Cardiac fibroblast (primary cell): ENCODE measurements at places on chromosomes 13 and 19.

DNA sequence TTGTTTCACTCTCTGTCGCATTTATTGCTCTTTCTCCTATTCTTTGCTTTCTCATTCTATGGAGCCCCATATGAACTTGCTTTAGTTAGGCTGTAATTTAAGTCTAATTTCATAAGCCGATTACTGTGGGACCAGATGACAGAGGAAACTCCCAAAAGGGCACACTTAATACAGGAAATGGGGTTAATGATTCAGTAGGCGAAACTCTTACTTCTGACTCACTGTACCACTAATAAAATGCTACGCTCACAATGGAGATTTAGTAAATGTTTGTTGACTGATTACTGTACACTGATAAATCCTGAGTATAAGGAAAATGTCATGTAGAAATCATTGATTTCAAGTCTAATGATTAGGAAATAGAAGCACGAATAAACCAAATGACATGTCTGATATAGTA is 276.4 kb downstream of the KLF5 start:
- peak; percentile 83 for DNase-seq

DNA sequence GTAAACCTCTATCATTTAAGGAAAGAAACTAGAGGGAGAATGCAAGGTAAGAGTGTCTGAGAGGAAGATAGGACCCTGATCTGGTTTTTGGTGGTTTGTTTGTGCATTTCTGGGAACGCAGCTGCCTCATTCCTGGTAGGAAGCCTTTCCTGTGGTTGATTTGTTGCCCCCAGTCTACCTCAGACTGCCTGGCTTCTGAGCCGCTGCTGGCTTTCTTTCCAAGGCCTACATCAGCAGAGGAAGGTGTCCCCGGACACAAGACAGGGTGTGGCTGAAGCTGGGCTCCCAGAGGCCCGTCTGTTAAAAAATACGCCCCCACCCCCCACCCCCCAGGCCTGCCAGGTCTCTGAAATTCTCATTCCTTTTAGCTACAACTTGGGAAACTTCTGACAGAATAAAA is 42.6 kb downstream of the C13orf42 start:
- no peak for DNase-seq

DNA sequence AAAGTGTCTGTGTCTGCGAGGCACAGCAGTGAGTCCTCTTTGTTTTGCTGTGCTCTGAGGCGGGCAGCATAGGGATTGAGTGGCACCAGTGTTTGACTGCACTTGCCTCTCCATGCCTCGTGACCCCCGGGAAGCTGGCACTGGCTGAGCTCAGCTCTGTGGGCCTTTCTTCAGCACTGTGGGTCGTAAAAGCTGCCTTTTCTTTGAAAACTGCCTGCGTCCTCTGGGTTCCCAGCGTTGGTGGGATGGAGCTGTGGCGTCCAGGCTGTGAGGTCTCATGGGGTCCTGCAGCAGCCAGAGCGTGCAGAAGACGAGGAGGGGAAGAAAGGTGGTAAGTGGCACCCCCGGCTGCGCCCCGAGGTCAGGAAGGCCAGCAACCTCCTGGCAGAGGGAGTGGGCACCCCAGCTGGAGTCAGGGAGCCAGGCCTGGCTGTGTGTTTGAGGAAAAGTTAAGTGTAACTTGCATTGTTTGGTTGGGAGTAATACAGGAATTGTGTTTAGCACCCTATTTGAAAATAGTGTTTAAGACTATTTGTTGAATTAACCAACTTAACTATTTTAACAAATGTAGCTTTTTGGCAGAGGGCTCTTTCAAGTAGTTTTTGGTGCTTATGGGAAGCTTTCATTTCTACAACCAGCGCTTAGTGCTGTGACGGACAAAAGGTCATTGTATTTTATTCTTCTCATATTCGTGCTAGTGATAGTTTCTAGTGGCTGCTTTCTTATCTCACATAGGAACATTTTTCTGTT is 79.3 kb upstream of the TEX29 start:
- DNase-seq, result no peak

DNA sequence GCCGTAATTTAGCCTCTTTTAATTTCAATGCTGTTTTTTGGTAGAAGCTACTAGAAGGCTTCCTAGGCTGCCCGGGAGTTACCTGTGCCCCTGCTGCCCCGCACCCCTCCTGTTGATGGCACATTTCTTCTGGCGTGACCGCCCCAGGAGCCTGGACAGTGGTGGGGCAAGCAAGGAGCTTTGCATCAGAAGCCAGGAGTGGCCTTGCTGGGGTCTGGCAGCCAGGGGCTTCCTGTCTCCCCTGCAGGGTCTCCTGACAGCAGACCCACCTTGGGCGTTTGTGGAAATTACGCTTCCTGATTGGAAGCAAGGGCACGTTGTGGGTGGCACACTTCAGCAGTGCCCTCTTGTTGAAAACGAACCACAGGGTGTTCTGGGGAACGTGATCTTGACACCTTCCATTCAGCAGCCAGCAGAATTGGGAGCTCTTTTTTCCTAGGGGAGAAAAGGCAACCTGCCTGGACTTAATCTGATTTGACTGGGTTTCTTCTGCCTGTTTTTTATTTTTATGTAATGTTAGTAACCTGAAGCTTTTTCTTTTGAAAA is 90.0 kb upstream of the TEX29 start:
- DNase-seq, result no peak

DNA sequence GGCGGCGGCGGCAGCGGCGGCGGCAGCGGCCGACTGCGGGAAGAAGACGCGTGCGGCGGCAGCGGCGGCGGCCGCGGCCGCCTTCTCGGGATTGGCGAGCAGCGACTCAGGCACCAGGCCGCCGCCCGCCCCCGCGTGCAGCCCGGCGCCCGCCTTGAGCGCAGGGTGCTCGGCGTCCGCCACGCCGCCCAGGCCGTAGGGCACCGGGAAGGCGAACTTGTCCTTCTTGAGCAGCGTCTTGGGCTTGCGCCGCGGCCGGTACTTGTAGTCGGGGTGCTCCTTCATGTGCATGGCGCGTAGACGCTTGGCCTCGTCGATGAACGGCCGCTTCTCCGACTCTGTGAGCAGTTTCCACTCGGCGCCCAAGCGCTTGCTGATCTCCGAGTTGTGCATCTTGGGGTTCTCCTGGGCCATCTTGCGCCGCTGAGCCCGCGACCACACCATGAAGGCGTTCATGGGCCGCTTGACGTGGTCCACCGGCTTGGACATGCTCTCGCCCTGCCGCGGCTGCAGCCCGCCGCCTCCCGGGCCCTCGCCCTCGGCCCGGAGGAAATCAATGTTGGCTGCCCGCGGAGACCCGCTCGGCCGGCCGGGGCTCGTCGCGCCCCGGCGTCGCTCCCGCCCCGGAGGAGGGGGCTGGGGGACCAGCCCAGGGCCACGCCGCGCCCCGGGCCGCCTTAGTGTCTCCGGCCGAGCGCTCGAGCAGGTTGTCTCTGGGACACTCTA is 621 bp downstream of the SOX21 start:
- peak; percentile 26 for DNase-seq

GRCh38 chr19:39494661-39495060 is 4.1 kb upstream of the DLL3 start:
- DNase-seq, result no peak

- DNase-seq, result peak; percentile 51
These were observed 749 bp downstream of the GATAD2A start for GRCh38 chr19:19405971-19406877.

DNA sequence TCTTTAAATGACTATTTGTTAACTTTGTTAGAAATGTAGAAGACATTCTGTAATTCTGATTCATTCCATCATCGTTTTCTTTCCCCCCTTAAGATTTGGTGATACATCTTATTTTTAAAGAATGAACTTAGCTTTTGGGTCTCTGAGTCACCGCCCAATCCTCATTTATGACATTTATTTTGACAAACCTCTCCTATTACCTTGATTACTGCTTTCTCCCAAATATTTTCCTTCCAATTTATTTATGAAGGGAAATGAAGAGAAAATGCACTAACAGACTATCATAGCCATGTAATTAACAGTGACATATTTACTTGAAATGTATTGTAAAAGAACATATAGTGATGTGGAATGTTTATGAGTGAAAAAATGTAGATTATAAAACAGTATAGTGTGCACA is 241.6 kb downstream of the DCLK1 start:
- DNase-seq, result no peak

DNA sequence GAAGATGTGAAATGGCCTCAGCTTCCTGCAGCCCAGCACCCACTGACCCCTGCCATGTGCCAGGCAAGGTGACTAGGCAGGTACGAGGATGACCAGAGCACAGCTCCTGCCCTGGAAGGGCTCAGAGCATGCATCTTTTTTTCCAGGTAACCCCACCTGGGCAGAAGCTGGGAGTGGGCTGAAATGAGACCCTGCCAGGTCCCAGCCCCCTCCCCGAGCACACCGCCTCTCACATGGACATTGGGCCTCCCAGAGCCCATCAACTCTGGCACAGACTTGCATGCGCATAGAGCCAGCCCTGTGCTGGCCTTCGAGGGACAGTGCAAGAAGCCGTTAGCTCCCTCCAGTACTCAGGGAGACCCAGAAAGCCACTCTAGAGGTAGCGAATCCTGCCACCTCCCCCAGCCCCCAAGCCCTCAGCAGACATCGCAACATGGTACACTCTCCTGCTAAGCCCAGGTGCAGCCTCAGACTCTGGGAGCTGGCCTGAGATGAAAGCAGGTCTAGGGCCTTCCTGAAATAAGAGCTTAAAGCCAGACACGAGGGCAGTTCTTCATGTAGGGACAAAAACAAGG is 8.9 kb upstream of the VSTM2B start:
- no peak for DNase-seq

DNA sequence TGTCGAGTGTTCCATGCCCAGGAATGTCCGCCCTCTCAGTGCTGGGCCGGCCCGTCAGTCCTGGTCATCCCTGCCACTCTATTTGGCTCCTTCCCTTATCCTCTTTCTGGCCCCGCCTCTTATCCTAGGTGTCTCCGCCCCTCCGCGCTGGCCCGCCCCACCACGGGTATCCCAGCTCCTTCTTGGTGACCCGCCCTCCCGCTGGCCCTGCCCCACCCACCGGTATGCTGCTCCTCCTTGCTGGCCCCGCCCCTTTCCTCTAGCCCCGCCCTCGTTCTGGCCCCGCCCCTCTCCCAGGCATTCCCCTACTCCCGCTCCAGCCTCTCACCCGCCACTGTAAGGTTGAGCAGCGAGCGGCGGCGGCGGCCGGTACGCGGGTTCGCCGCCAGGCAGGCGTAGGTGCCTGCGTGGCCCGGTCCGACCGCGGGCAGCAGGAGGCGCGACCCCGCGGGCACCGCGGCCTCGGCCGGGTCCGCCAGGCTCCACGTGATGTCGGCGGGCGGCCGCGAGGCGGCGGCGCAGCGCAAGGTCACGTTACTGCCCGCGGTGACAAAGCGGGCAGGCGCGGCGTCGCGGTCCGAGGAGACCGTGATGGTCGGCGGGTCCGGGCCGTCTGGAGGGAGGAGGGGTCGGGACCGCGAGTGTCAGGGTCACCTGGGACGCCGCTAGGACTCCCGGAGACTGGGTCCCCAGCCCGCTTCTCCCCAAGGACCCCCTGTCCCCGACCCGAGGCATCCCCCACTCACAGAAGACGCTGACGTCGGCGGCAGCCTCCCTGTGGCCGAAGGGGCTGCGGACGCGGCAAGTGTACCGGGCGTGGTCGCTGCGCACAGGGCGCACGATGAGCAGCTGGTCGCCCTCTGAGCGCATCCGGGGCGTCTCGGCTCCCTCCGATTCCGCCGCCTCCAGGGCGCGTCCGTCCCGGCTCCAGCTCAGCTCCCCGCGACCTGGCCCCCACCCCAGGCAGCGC is 2.0 kb downstream of the VSIG10L start:
- peak; percentile 99 for DNase-seq

GRCh38 chr13:73335944-73336343 is 277.1 kb downstream of the KLF5 start:
- DNase-seq, result no peak

- DNase-seq, result no peak
These were observed 1.6 kb downstream of the MISP3 start for GRCh38 chr19:14073925-14074838.

DNA sequence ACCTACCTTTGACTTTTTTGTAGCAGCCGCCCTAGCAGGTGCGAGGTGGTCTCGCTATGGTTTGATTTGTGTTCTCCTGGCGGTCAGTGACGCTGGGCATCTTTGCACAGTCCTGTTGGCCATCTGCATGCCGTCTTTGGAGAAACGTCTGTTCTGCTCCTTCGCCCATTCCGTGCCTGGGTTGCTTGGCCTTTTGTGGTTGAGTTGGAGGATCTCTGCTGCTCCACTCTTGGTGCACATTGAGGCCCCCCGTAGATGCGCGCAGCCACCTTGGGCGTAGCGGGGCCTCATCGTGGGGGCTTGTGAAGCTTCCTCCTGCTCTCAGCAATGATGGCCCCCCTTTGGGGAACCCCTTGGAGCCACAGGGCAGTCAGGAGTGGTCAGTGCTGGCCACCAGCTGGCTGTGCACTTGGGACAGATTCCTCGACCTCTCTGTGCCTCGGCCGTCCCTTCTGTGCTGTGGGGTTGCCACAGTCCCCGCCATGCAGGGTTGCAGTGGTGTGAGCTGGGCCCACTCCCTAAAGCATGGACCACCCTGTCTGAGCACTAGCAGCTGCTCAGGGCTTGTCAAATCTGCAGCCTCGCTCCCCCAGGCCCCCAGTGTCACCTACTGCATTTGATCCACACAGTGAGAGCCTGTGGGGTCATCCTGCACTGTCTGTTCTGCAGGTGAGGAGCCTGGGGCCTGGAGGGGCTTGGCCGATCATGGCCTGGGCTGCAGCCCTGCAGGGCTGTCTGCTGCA is 170.8 kb downstream of the KDM4B start:
- DNase-seq, result no peak

DNA sequence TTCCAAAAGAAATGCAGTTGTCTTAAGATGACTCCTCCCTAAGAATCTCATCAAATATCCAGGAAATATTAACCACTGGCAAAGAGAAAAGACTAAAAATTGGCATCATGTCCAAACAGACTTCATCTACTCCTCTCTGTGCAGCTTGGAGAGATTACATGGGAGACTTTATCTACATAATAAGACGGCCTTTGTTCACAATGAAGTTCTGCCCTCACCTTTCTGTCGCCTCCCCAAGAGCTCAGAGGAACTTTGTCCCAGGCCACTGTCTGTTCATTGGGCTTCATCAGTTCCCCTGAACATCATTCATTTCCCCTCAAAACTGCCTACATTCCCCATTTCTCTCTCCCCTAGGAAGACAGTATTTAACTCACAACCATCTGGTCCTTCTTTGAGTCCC is 22.4 kb upstream of the MRI1 start:
- DNase-seq, result no peak

GRCh38 chr19:12411893-12412292 is 10.8 kb upstream of the ZNF799 start:
- no peak for DNase-seq

DNA sequence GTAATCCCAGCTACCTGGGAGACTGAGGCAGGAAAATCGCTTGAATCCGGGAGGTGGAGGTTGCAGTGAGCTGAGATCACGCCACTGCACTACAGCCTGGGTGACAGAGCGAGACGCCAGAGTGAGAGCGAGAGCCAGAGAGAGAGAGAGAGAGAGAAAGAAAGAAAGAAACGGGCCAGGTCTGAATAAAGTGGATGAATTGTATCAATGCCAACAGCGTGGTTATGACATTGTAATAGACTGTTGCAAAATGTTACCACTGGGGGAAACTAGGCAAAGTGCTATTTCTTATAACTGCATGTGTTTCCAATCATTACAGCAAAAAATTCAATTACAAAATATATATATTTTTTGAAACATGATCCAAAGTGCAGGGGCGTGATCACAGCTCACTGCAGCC is 11.8 kb upstream of the BTBD2 start:
- peak; percentile 84 for DNase-seq
